ENCODE measurements at places on chromosomes 3 and 15.

DNA sequence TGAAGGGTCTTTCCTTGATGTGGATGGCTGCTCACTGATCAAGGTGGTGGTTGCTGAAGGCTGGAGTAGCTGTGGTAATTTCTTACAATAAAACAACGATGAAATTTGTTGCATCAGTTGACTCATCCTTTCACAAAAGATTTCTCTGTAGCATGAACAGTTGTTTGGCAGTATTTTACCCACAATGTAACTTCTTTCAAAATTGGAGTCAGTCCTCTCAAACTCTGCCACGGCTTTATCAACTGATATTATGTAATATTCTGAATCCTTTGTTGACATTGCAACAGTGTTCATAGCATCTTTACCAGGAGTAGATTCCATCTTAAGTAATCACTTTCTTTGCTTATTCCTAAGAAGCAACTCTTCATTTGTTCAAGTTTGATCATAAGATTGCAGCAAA is 252.6 kb downstream of the UBE2E2 start:
- DNase-seq = no peak

- no peak for DNase-seq
Measured at GRCh38 chr15:85044894-85045293, 63.2 kb downstream of the PDE8A start.

GRCh38 chr15:71281256-71281655 is 166.0 kb downstream of the THSD4 start:
- DNase-seq = no peak

- no peak for DNase-seq
Measured at GRCh38 chr3:44120721-44121582, 120.7 kb upstream of the TOPAZ1 start.

- no peak for DNase-seq
Measured at GRCh38 chr3:146557745-146558144, 13.3 kb upstream of the PLSCR1 start.

GRCh38 chr3:49079270-49079669 is 14.6 kb downstream of the QRICH1 start:
- no peak for DNase-seq

GRCh38 chr3:118101891-118102290 is 932.8 kb downstream of the IGSF11 start:
- no peak for DNase-seq

- no peak for DNase-seq
Measured at GRCh38 chr15:44788748-44789147, 52.4 kb downstream of the TRIM69 start.

- DNase-seq = no peak
Measured at GRCh38 chr3:128378631-128379347, 87.9 kb downstream of the DNAJB8 start.

GRCh38 chr15:90362936-90363212 is 10.8 kb downstream of the ZNF774 start:
- no peak for DNase-seq

GRCh38 chr3:13199006-13199776 is 126.0 kb upstream of the IQSEC1 start:
- DNase-seq = no peak

- DNase-seq = no peak
Measured at GRCh38 chr15:71120428-71120944, 5.2 kb downstream of the THSD4 start.

DNA sequence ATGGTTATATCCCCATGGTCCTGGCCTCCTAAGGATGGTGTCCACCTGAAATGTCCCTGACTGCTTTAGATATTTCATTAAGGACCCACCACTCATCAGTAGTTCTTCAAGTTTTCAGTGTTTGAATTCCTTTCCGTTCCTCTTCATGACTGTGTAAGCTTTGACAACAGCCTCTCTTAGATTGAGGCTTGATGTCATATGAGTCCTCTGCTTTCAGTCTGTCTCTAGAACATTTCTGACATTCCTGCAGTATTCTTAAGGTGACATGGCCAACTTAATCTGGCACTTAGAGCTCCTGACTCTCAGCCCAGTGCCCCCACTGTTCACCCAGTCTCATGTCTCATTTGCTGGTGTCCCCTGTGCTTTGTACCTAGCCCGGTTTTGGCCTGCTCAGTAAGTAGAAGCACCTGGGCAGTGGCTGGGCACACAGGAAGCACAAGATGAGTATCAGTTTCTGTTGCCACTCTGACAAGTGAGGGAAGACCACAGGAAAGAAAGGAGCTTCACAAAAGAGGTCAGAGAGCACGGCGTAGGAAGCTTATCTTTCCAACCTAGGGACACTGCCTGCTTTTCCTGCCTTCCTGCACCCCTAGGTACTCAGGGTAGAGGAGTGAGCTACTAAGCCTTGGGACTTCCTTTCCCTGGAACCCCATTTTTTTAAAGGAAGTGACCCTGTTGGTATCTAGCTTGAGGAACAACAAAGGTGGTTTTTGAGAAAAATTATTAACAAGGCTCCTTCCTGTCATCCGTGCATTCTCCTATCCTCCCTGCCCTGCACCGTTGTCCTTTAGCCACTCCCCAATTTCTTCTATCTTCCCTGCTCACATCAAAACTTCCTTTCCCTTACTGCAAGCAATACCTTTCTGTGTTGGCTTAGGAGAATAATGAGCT is 103.1 kb downstream of the KLHL25 start:
- no peak for DNase-seq

DNA sequence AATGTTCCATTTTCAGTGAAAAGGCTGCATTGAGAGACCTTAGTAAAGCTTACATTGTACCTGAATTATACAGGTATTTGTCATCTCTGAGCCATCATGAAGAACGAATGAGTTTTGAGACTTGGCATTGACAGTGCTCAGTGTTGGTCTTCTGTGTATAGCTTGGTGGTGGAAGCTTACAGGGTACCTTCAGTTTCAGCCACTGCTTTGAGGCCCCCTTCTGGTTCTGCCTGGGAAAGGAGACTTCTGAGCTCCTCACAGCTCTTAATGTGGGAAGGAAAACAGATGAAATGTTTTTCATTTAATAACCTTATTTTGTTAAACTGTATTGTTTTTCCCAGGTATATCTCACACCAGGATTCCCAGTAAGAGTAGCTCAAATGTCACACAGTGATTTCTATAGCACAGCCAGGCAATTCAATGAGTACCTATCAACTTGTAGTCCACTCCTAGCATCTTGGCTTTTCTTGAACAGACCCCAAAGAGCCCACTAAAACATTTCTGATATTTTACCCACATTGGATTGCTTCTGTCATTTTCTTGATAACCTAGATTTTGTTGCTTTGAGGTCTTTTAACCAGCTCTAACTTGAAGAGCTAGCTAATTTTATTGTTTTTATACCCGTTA is 5.6 kb downstream of the SERPINI1 start:
- DNase-seq = peak; percentile 24

DNA sequence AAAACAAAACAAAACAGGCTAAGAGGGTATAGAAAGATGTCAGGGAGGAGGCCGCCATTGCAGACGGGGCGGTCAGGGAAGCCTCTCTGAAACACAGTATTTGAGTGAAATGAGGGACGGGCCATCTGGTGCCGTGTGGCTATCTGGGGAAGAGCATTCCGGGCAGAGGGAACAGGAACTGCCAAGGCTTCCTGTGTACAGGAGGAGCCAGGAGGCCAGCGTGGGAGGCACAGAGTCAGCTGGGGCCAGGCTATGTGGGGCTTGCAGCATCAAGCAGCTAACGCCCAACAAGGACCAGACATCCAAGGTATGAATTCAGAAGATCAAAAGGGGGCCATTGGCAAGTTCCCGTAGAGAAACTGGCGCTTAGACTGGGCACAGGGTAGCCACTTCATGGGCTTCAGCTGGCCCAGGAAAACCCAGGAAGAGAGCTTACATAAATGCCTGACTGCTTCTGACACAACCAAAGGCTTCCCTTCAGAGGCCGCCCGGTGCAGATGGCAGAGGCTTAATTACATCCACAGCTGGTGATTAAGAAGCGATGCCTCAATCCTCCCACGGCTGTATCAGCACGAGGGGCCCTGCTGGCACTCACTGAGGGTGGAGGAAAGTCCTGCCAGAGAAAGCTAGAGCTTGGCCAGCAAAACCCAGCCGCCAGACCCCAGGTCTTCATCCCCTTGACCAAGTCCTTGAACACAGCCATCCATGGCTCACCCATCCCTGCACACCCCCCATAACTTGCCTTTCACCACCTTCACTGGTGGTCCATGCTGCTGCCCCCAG is 144.9 kb downstream of the MEGF11 start:
- no peak for DNase-seq

- no peak for DNase-seq
Measured at GRCh38 chr15:90151989-90152645, 49.0 kb upstream of the SEMA4B start.

GRCh38 chr15:99704444-99704838 is 28.8 kb downstream of the LYSMD4 start:
- DNase-seq = peak; percentile 31

DNA sequence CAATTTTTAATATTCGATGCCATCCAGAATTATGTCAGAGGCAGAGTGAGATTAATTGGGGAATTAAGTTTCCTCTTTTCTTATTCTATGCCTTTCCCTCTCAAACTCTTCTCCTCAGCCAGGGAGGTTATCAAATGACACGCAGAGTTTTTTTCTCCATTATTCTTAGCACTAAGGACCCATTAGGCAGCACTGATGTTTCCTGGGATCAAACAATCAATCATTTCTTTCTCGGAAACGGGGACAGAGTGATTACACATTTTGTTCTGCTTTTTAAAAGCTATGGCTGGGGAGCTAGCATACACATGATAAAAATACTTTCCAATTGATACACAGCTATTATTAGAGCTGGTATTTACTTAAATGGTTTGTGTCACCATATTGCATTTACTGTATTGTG is 35.3 kb upstream of the PSMD6 start:
- no peak for DNase-seq

DNA sequence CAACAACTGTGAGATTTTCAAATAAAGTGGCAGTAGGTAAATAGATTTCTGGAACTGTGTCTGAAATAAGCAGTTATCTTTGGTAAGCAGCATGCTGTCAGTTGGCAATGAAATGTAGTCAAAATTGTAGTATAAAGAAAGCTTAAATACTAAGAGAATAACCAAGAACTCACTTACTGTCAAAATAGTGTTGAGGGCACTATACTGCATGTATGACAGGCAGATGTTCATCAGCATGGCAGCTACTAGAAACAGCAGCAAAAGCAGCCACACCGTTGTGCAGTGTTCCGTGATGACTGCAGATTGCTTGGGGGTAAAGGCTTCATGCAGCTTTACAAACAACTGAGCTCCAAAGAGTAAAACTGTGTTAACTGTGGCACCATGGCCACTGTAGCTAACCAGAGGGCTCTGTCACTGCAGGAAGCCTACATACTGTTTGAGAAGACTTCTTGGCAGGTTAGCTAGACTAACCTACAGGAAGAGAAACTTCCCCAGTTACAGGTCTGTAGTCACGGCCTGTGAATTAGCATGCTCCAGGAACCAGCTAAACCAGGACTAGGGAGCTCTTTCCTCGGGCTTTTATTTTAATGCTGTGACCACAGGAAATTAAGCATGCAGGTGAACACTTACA is 459.7 kb downstream of the TBL1XR1 start:
- no peak for DNase-seq

DNA sequence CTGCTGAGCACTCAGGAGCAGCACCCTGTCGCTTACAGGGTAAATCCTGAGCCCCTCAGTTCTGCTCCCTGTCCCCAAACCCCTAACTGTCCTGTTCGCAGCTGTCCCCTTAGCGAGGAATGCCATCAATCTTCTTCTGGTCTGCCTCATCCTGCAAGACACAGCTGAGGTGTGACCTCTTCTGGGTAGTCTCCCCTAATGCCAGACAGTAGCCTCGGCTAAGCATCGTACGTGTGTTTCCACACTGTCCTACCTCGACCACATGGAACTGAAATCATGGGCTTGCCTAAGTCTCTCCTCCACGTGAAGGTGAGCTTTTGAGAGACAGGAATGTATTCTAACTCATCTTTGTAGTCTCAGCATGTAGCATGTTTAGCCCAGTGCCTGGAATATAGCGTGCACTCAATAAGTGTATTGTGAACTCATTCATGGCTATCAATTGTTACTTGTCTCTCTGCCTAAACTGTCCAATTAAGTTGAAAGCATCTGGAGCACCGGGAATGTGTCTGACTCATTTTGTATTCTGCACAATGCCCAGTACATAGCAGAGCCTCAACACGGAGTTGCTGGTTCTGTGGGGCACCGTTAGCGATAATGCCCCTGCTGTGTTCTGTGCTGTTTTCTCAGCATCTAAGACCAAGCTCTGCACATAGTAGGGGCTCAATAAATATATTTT is 90.2 kb downstream of the HES1 start:
- DNase-seq = no peak

GRCh38 chr3:122074621-122075265 is 19.6 kb downstream of the CD86 start:
- no peak for DNase-seq

GRCh38 chr3:179088306-179088705 is 16.7 kb upstream of the ZMAT3 start:
- DNase-seq = no peak

DNA sequence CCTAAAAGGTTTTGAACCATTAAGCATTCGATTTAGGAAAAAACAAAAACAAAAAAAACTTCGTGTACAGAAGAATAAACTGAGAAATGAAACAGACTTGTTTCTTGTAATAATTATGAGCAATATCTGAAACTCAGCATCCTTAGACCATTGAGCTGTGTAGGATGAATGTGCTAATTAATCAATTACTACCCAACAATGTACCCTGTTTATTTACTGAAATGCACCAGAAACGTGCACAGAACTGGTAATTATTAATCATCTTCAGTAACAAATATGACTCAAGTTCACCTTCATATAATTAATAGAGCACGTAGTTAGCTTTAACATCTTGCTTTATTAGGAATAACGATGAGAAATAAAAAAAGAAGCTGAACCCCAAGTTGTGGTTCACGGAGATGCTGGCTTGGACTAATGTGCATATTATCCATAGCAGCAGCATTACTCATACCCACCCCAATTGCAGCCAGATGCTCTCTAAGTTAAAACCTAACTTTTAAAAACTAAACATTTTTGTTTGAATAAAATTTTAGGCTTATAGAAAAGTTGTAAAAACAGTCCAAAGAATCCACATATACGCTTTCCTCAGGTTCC is 10.2 kb upstream of the C15orf61 start:
- no peak for DNase-seq

- DNase-seq = no peak
Measured at GRCh38 chr3:46947981-46948791, 28.4 kb downstream of the CCDC12 start.

GRCh38 chr3:52068730-52069129 is 12.4 kb upstream of the DUSP7 start:
- DNase-seq = no peak

DNA sequence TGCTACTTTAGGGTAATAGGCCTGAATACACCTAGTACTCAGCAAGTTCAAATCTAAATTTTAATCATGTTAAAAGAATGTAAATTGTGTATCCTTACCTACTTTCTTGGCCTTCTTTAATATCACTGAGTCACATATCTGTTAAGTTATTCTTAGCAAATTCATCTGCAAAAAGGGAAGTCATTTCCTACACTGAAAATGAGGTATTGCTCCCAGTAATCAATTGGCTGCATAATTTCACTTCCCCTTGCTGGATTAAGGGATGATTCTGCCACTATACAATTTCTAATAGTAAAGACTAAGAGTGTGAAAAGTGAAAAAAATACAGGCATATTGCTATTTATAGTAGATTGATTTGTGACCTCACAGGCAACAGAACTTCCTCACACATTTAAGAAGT is 47.8 kb downstream of the CCDC54 start:
- no peak for DNase-seq

GRCh38 chr15:101470548-101471239 is 18.8 kb downstream of the PCSK6 start:
- no peak for DNase-seq
